ENCODE measurements at places on chromosomes 5 and 9.

DNA sequence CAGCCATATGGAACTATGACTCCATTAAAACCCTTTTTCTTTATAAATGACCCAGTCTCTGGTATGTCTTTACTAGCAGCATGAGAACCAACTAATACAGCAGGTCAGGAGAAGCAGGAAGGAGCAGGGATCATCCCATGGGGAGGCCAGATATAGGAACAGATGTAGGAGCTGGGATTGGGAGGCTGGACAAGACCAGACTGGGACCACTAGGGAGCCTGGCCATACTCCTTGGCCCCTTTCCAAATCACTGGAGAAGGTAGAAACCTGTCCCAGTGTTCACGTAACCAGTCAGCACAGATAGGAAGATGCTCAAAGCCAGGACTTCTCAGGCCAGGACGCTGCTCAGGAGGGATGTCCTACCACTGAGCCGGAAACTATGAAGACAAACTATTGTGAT is 95.5 kb downstream of the LMX1B start:
- no peak for DNase-seq

DNA sequence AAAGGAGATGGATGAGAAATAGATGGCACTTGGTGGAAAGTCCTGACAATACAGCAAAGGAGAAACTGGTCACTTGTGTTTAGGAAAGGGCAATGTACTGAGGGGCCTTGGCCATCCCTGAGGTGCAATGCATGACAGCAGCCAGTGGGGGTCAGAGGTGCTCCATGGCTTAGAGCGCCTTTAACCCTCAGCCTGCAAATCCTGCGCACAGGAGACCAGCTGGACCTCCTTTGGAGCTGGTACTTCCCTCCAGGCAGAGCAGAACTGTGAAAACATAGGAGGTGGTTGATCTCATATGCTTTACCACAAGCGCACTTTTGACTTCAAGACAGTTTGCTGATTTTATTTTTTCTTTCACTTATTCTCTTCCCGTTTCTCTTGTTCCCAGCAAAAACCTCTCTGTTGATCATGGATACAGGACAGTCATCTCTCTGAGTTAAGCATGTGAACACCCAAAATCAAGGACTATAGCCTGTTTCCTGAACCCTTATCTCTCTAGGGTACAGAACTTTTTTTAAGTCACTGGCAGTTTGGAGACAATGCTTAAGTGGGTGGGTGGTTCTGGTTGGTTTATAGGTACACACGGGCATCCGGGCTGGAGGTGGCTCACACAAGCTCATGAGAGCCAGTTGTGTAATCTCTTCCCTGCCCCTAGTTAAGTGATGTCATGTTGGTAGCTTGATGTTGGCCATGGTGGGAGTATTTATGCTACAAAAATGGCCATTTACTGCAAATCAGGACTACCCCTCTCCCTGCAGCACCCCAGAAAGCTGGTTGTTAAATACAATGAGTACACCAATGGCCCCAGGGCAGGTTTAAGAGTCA is 37.6 kb upstream of the ANKRD55 start:
- DNase-seq: peak; percentile 81

GRCh38 chr9:106032978-106033377 is 338.6 kb downstream of the TMEM38B start:
- no peak for DNase-seq

DNA sequence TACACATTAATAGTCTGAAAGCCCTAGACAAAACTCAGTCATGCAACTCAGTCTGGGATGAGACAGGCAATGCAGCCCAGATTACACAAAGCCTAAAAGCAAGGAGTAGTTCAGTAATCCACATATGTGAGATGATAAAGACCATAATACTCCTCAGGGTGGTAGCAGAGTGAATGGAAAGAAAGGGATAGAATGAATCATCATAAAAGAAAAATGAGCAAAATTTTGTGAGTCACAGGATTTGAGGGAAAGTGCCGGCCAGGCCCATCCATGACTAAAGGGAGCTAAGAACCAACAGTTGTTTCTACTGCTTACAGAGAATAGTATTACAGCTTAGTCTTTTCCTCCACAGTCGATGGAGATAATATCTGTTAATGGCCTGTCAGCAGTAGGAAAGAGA is 90.0 kb upstream of the POU5F2 start:
- peak; percentile 61 for DNase-seq

DNA sequence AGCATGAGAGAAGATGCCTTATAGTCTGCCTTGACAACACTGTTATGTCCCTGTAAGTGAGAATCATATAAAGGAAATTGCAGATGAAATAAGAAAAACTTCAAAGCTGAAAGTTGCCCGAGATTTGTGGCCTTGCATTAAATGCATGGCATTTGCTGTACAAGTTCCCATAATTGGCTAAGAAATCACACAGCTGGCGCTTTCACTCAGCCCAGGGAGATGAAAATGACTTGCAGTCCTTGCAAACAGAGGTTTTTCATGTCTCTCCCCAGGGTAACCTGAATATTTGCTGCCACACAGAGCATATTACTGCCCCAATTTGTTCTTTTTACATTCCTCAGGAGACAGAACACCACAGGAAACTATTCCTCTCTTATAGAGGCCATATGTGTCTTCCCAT is 174.8 kb downstream of the FAM114A2 start:
- no peak for DNase-seq

- DNase-seq: no peak
These were observed 1.4 kb downstream of the OTULIN start for GRCh38 chr5:14665949-14666348.

DNA sequence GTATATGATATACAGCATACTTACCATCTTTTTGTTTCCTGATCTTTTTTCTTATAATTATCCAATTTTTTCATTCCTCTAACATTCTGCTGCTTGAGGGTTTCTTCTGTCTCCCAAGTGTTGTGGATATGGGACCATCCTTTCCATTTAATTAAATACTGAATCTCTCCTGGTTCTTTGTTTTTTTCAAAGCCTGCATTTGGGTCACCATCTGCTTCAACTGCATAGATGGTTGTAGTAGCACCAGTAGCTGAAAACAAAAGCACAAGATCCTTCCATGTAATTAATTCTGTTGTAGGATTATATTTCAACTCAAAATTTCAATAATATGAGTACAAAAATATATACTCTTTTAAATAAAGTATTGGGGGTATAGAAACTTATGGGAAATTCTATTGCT is 29.4 kb downstream of the CHD1 start:
- DNase-seq: no peak

DNA sequence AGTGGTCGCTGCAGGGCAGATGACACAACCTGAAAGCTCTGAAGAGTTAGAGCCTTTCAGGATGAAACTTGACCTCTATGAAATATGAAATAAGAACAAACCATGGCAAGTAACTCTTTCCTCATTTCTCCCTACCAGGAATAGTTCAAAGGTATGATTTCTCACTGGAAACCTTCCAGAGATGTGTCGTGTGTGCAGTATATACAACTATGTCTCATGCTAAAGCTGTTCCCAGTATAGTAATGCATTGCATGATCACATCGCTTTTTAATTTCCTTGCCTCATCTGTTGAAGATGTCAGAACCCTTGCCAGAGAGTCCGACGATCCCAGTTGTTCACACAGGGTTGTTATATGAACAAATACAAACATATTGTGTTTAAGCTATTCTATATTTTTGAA is 45.8 kb upstream of the RGMB start:
- DNase-seq: no peak

DNA sequence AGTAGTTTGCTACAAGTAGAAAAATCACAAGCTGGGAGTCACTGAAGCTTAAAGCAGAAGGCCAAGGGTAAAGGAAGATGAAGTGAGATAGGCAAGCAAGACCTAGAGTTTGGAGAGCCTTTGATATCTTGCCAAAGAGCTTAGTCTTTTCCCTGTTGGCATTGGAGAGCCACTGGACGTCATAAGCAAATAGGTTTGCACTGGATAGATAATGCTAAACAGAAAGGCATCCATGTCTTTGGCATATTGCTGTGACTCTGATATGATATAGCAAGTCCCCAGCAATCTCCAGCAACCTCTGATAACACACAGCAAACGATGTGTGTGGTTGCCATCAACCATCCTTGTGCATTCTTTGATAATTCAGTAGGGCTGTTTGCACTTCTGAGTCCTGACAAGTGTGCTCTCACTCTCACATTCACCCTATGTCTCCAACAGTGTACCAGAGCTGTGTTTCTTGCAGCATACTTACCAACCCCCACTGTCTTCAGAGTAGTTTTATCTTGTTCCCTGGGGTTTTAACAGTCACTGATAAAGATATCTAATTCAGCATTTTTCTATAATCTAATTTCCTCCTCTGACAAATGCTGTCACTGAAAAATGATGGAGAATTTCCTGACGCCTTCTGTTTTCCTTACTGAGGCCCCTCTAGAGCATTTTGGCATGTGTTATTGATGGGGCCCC is 16.9 kb upstream of the FREM1 start:
- no peak for DNase-seq

GRCh38 chr5:171226096-171226754 is 82.8 kb upstream of the TLX3 start:
- DNase-seq: no peak

DNA sequence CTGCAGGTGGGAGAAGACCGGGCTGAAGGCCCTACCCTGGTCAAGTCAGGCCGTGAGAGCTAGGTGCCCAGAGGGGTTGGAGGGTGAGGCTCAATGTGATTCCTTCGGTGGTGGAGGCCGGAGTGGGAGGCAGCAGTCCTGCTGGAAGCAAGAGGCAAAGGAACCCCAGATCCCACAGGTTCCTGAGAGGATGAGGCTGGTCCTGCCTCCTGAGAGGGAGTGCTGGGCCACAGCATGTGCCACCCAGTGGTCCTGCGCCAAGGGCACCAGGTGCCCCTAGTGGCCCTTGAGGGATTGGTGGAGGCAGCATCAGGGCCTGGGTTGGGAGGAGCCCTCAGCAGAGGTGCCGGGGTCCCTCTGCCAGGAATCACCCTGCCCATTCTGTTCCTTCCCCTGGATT is 59.1 kb downstream of the BARX1 start:
- no peak for DNase-seq

DNA sequence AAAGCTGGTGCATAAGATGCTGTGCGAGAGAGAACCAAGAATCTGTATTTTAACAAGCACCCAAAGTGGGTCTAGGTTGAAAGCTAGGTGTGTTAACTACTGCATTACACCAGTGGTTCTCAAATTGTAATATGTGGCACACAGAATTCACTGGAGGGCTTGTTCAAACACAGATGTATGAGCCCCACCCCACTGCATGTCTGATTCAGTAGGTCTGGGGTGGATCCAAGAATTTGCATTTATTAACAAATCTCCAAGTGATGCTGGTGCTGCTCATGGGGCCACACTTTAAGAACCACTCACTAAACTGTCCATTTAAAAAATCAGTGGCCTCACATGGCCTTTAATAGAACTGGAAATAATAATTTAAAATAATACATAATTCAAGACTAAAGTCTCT is 40.4 kb downstream of the LPAR1 start:
- DNase-seq: no peak

DNA sequence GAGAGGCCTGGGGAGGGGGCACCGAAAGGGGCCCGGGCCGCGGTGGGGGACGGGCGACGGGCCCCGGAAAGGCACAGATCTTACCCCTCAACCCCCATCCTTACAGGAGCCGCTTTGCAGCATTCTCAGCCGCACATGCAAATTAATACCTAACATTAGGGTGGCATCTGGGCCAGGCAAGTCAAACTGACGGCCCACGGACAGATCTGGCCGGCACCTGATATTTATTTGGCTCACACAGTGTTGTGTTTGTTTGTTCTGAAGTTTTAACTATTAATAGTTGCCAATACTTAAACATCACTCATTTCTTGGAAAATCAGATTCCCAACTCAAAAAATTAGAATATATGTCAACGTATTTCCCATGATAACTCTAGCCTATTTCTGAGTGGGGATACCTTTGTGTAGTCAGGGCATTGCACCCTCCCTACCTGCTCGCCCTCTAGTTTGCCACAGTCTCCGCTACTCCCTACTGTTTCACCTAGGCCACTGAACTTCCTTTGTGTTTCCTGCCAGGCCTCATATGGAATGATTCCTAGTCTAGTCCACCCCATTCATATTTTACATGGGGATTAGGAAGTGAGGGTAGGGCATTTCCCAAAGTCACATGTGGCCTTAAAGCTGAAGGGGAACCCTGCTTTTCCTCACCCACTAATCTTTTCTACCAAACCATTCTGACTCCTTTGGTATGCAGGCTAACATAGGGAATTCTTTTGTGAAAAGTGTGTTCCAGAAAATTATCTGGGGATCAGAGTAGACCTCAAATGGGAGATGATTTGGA is 71.9 kb upstream of the LARP1 start:
- DNase-seq: no peak

GRCh38 chr9:124272118-124272517 is 14.4 kb downstream of the NEK6 start:
- DNase-seq: no peak

- peak; percentile 30 for DNase-seq
These were observed 115.8 kb upstream of the LIFR start for GRCh38 chr5:38672059-38672788.

DNA sequence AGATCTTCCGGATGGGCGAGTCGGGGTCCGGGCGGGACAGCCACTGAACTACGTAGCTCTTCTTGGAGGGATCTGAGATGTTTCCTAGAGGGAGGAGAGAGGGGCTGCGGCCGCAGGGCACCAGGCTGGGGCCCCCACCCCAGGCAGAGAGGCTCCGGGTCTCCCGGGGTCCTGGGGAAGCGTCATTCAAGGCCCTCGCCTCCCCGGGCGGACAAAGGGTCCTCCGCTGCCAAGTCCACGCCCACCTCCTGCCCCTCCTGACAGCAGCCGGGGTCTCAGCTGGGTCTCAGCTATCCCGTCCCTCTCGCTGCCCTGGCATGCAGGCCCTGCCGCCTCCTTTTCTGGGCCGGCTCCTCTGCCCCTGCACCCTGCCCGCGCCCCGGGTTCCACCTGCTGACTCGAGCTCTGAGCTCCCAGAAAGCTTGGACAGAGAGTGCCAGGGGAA is 61.5 kb downstream of the ZNF354C start:
- DNase-seq: no peak

GRCh38 chr9:128765499-128765898 is 6.2 kb downstream of the ZER1 start:
- no peak for DNase-seq

DNA sequence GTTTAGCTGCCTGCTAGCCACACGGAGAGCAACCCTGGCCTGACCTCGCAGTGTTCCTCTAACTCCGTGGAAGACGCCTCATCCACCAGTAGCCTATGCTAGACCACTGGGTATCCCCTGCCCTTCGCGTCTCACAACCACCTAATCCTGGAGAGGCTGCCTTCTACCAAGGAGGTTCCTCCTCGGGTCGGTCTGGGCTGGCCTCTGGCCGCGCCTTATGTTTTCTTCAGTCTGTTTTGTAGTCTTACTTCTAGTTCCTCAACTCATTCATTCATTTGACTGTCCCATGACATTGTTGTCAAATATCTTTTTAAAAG is 1.6 kb upstream of the TPM2 start:
- DNase-seq: no peak

Measured in AG04450 (cell line).